Stimulated activated CD4-positive, alpha-beta T cell treated with anti-CD3 and anti-CD28 coated beads, Interleukin-4, amount 100 ng/mL, for 1 hour (primary cell): ENCODE measurements at places on chromosomes 1 and 21.

- DNase-seq, result no peak
These were observed 201.0 kb upstream of the PTBP2 start for GRCh38 chr1:96520579-96520947.

DNA sequence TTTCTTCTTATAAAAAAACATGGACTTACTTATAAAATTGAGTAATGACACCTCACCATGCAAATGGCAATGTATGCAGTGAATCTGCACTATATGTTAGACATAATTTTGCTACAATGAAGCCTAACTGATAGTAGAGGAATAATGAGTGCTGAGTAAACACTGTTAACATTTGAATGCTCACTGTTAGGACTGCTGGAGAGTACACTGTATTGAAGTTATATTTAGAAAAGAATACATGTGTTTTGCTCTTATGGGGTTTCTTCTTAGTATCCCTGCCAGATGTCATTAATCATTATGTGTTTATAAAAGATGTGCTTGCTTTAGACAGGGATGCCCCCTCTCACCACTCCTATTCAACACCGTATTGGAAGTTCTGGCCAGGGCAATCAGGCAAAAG, 111.1 kb upstream of the ZP4 start:
- no peak for DNase-seq

- no peak for DNase-seq
These were observed 55.3 kb upstream of the EIF4G3 start for GRCh38 chr1:21232044-21232443.

- DNase-seq, result no peak
These were observed 64.9 kb upstream of the KRTAP19-8 start for GRCh38 chr21:31103163-31103562.

- DNase-seq, result no peak
These were observed 1.2 kb downstream of the SH3GLB1 start for GRCh38 chr1:86705665-86705985.

DNA sequence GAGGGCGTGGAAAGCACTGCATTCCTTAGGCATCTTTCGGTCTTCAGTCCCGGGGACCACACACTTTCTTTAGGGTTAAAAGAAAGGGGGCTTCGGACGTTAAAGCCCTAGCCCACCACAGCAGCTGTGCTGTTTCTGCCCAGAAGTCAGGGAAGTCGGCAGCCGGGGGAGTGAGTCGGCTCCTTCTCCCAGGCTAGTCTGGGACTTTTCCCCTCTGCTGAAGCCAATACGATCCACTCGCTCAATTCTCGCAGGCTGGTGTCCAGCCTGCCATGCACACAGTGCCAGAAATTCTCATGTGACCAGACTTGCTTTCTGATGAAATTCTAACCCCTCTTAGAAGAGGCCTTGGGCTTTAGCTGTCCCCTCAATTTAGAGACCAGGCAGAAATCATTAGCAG, 67.7 kb downstream of the BCAR3 start:
- DNase-seq, result no peak

GRCh38 chr1:21672478-21673276, 3.5 kb upstream of the RAP1GAP start:
- no peak for DNase-seq

DNA sequence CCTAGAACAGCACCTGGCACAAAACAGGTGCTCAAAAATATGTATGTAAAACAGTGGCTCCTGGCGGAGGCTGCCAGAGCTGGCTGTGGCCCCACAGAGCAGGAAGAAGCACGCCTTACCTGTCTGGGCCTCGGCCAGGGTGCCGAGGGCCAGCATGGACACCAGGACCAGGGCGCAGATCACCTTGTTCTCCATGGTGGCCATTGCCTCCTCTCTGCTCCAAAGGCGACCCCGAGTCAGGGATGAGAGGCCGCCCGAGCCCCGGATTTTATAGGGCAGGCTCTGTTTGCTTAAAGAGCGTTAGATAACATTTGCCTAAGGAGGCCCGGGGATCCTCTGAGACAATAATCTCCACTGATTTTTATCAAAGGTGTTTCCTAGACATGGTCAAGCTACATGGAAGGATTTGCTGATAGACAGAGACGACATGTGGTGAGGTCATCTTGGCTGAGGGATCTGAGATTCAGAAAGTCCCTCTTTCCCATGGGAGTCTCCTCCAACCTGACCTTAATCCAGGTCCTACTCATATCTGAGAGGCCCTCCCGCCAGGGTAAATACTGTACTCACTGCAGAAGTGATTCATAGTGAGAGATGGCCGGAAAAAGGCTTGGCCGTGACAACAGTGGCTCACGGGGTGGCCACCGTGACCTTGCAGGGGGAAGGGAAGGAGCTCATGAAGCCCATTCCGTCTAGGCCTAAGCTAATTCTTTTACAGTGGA, at the start of gene TFF1:
Gene TFF1 (minus strand): TSS at position 244 of the 719 bp plus-strand sequence. CDS start 40 bp downstream, at position 204.
- no peak for DNase-seq

GRCh38 chr1:183883623-183884022, 78.7 kb downstream of the RGL1 start:
- no peak for DNase-seq

DNA sequence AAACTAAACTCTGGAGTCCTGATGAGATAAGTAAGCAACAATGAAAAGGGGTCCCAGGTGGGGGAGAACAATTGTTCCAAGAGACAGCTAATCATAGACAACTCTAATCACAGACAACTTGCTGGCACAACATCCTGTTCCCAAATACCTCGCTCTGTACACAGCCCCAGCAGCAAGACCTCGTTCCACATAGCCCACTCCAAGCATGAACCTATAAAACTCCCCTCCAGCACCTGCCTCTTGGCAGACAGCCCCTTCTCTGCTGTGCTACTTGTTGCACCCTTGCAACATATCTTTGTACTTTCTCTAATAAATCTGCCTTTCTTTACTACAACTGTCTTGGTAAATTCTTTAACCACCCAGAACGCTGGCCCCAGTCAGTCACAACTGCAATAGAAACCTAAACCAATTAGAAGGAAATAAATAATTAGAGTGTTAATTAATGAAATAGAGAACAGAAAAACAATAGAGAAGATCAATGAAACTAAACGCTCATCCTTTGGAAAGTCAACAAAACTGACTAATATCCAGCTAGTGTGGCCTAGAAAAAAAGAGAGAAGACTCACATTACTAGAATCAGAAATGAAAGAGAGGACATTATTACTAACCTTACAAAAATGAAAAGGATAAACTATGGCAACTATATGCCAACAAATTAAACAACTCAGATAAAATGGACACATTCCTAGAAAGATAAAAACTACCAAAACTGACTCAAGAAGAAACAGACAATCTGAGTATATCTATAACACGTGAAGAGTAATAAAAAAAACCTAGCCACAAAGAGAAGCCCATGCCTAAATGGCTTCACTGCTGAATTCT, 36.1 kb downstream of the LRRC40 start:
- no peak for DNase-seq

GRCh38 chr1:203592156-203592555, 34.5 kb upstream of the ATP2B4 start:
- no peak for DNase-seq

DNA sequence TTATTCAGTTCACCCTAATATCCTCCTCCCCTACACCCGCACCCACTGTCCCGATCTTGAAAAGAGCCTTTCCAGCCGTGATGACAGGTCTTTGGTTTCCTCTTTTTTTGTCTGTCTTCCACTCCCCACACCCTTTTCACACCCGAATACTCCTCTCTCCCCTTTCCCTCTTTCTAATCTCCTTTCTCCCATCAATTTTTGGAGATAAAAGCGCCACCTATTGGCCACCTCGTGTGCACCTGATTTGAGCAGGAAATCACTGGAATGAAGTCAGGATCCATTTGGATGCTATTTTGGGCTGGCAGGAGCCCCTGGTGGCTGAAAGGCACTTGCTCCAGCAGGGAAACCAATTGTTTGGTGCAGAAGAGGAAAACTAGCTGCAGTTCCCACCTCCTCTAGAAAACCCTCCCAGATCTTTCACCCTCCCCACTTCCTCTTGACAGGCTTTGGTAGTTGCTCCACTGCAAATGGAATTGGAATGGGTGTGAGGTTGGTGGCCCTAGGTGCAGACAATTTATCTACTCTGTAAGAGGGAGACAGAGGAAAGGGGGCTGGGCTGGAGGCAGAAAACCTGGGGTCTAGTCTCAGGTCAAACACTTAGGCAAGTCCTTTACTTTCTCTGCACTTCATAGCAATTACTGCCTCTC, 8.4 kb downstream of the FOXE3 start:
- no peak for DNase-seq

DNA sequence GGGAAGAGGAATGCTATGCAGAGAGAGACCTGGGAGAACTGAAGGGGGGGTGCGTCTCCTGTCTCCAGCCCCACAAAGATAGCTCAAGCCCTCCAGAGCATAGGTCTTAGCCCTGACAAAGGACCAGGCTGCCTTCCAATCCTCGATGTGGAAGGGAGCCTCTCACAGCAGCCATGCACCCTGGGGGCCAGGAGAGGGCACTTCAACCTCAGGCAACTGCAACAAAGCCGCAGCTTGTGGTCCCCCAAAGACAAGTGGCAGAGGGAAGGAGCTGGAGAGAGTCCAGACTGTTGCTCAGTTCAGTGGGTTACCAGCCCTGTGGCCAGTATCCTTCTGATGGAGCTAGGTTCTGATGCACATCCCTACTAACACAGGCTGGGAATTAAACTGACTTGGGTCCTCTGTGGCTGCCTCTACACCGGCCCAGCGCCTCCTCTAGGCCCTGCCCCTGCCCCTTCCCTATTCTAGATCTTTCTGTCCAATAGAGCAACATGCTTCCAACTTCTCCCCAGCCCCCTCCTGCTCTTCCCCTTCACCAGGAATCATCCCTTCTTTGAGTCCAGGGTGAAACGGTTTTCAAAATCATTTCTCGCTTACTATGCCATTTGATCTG, 100.7 kb upstream of the SPATA6 start:
- no peak for DNase-seq

GRCh38 chr1:154190550-154190949, 1.4 kb downstream of the TPM3 start:
- no peak for DNase-seq

- no peak for DNase-seq
These were observed 79.7 kb downstream of the CACHD1 start for GRCh38 chr1:64549464-64550239.

- DNase-seq, result no peak
These were observed 21.5 kb downstream of the OLIG2 start for GRCh38 chr21:33047231-33047630.

DNA sequence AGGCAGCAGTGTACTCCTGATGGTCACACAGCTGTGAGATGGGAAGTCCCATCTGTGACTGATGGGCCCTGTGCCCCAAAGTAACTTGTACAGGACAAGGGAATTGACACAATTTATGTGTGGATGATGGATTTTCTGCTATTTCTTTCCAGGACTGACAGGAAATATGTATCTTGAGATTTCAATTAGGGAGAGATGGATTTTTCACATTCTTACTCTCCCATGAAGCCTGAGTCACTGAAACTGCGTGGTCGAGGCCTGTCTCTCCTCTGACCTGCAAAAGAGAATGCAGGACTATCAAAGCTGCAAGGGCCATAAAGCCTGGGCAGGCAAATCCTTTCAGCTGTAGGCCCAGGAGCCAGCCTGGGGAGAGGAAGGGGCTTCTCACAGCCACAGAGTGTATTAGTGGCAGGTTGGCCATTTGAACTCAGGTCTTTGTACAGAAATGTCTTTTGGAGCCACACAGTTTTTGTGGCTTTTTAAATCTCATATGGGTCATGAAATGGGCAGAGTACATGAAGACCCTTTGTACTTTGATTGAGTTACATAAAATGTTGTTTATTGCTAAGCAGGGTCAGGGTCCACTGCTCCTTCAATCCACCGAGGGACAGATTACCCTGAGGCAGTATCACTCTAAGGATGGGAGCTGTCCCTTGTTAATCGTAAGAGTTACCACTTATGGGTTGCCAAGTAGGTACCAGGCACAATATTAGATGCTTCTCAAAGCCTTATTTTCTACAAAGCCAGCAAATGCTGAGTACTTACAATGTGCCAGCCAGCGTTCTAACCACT, 14.8 kb downstream of the ALX3 start:
- no peak for DNase-seq

DNA sequence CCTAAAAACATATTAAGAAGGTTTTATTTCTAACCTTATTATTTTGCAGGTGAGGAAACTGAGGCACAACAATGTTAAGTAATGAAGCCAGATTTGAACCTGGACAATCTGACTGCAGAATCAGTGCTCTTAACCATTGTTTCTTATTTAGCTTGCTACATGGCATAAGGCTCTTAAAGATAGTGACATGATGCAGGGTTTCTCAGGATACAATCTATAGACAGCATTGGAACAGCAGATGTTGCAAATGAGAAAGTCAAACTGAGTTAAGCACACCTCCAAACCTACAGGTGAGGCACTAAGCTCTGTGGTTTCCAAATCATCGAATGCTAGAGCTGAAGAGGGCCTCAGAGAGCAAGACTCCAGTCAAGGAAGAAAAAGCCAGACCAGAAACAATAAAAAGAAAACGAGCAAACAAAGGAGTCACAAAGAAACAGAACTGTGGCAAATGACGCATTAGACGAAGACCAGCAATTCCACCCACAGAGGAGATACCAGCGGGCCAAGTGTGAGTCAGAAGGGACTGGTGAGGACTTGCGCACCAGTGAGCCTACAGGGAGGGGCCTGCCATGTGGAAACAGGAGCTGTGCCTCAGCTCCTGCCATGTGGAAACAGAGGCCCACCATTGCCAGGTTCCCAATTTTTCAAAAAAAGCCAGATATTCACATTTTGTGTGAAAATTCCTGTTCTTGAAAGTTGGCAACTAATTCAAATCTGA, 14.4 kb downstream of the CD58 start:
- DNase-seq, result peak; percentile 67

GRCh38 chr1:115837740-115838421, 3.0 kb downstream of the NHLH2 start:
- DNase-seq, result no peak

- no peak for DNase-seq
These were observed 35.3 kb downstream of the GDAP2 start for GRCh38 chr1:117894078-117894477.

DNA sequence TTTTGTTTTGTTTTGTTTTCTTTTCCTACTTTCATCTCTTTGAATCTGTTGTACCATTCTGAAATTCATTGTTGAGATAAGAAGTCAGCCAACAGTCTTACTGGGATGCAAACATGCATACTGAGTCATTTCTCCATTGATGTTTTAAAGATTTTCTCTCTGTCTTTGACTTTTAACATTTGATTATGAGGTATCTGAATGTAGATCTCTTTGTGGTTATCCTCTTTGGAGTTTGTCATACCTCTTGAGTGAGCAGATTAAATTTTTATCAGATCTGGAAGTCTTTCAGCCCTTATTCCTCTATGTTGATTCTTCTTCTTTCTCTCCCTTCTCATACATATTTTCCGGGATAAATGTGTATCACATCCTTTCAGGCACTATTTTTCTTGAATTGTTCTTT, 406.9 kb upstream of the NCAM2 start:
- no peak for DNase-seq
